Articular chondrocyte of knee joint (primary cell): ENCODE measurements at places on chromosomes 4 and X. TPM values are rescaled to one million over a fixed set of nuclear protein-coding genes. Genes with fewer than 3 reads are reported as not detected.

The ATP8A1 gene
- 2.2 and 7.0 TPM in 2 replicates for total RNA-seq

The RTL9 gene
- total RNA-seq, result 0.13 and 0.22 TPM in 2 replicates

The MFAP3L gene
- total RNA-seq, result 5.1 and 5.9 TPM in 2 replicates

The CYTL1 gene
- 8.6 and 119 TPM in 2 replicates for total RNA-seq

The HMX1 gene
- total RNA-seq, result not detected in 2 replicates

The UNC5C gene
- 1.3 and 2.5 TPM in 2 replicates for total RNA-seq

The PRR32 gene
- not detected in 2 replicates for total RNA-seq
